Stimulated activated CD4-positive, alpha-beta T cell treated with anti-CD3 and anti-CD28 coated beads, Interleukin-1b, Interleukin-23, amount 100 ng/mL, for 1 hour (primary cell): ENCODE measurements at places on chromosomes 2 and 18.

DNA sequence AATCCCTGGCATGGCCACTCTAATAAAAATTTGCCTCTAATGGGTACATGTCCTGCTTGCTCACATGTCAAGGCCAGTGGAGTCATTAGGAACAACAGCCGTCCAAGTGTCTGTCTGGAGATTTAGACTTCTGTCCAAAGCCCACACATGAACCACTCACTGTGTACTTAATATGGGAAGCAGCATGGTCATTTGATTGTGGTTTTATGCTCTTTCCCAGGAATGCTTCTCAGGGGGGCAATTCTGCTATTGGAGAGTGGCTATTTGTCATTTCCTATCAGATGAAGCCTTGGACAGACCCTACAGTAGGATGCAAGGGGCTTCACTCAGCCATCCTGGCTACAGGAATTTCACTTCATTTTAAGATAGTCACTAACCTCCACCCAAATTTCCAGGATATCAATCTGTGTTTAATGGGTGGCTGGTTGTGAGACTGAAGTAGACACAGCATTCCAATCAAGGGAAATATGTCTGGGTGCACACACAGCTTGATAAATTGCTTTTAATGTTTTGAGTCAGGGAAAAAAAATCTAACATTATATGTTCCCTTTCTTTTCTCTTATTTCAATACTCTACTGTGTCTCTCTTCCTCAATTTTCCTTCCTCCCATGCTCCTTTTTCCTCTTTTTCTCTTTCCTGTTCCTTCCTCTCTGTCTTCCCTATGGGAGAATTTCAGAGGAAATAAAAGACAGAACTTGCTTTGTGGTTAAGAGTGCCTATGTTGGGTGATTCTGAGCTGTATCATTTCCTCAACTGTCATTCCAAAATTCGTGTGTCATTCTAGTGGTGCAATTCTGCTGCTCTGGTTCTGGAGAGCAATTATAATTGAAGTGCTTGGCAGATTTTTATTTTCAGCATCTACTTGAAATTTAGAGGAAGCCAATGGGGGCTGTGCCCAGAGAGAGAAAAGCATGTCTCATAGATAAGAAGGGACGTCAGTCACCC lies 320.1 kb downstream of the OSR1 start:
- no peak for DNase-seq

DNA sequence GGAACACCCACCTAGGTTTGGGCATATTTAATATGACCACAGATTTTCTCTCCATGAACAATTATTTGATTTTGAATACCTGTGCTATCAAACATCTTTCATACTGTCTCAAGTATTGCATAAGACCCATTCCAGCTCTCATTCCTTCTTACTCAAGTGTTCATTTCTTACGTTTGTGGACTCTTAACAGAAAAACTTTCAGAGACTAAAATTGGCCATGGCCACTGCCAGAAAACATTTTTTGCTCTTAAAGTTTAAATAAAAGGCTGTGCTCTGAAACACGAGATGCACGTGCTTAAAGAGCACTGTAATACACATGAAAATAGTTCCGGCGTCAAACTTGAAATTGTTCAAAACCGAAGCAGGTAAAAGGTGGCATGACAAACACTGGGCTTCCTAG lies 89.3 kb downstream of the LIMS1 start:
- DNase-seq = no peak

- no peak for DNase-seq
Observed at GRCh38 chr2:67522148-67522547, 125.0 kb downstream of the ETAA1 start.

- no peak for DNase-seq
Observed at GRCh38 chr2:74314107-74314506, 29.1 kb downstream of the SLC4A5 start.

GRCh38 chr2:152481881-152482583 lies 147.1 kb downstream of the FMNL2 start:
- no peak for DNase-seq

DNA sequence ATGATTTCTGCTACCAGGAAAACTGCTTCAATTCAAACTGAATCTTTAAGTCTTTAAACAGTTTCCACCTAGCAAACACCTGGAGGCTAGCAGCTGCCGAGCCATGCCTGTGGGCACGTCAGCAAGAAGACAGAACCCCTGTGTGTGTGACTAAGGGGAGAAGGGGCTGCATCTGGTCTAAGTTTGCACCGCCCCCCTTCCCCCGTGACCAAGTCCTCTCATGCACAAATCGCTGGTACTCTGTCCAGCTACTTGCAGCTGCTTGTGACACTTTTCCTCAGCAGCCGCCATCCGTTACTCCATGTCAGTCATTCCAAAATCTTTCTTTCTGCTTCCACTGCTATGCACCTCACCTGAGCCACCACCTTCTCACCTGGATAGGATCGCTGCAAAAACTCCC lies 355.0 kb downstream of the SS18 start:
- DNase-seq = no peak

GRCh38 chr18:37199741-37200140 lies 365.9 kb downstream of the CELF4 start:
- DNase-seq = no peak

GRCh38 chr18:60248336-60249330 lies 123.9 kb downstream of the MC4R start:
- no peak for DNase-seq
